Foreskin keratinocyte (primary cell): ENCODE measurements at places on chromosomes 4 and X.
A peak's percentile ranks its signal among the peaks of the same experiment; 100 is the strongest.

DNA sequence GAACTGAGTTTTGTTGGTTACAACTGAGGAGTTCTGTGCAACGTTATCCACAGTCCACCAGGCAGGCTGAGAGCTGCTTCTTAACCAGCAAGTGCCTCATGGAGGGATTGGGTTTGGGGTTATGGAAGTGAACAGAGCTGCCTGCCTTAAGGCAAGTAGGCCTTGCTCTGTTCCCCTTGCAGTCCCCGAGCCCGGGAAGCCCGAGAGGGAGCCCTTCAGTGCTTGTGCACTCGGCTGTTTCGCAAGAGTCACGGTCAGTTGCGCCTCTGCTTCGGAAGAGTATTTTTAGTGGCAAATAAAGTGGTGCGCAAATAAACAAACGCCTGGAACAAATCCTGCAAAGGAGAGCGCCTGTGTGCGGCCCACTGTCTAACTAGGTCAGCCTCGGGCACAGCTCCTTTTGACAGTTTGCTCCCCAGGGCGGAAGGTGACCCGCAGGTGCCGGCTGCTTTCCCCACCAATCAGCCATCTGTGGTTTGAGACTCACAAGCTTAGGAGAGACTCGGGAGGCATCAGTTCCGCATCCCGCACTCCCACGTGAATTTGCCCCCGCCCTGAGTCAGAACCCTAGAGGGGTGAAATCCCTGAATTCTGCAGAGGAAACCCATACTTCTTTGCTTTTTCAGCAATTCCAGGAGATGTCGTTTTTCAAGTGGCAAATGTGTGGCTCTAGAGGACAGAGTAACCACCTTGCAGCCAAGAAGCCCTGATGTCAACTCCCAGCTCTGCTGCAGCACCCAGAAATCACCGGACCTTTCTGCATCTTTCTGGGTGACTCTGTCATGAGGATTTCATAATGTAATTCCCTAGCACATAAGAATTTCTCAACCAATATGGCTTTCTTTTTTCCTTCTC, 56.8 kb downstream of the LGI2 start:
- no peak for DNase-seq

- DNase-seq: no peak
Observed at GRCh38 chr4:125762537-125762936, 447.8 kb downstream of the FAT4 start.

- DNase-seq: no peak
Observed at GRCh38 chrX:130094696-130095095, 15.6 kb downstream of the ELF4 start.

GRCh38 chr4:125639182-125639621, 324.4 kb downstream of the FAT4 start:
- DNase-seq: no peak

DNA sequence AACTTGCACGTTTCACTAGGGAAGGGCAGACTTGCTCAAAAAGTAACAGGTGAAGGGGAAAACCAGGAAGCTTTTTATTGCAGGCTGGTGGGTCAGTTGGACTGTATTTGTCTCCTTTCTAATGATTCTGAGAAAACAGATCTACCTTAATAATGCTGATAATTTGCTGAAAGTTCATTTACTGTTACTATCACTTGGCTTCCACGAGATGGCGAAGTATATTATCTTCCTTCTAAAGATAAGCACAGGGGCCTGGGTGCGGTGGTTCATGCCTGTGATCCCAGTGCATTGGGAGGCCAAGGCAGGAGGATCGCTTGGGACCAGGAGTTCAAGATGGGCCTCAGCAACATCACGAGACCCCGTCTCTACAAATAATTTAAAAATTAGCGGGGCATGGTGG, 16.4 kb downstream of the CCKAR start:
- DNase-seq: no peak

DNA sequence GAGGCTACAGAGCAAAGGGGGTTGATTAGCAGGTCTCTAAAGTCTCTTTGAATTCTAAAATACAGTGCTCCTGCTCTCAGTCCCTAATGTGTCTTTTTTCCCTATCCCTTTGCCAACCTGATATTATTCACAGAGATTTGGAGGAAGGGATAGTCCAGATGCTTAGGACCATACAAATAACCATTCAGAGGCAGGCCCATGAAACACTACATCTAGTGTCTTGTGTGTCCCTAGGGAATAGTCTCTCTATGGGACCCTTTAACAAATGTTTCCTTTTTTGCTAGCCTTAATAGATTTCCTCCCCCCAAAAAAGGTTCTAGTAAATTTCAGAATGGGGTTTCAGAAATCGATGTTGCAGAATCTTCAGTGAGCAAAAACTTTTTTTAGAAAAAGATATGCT, 1.7 kb downstream of the NR0B1 start:
- DNase-seq: no peak

DNA sequence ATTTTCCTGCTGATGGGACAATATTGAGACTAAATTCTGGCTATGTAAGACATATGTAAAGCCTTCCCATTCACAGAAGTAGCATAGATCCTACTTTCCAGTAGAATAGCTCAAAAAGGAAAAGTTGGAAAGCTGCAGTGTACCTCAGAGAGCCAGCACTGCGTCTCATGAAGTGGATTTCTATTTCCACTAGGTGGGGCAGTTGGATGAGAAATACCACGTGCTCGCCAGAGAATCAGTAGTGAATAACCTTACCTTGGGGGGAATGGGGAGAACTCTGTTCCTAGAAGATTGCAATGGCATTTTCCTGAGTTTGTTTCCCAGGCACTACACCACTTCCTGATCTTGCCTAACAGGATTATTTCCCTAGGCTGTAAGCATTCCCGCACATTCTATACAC, 907.1 kb downstream of the FSTL5 start:
- DNase-seq: peak; percentile 3
